ENCODE measurements at places on chromosomes 16 and 17.

GRCh38 chr17:68197091-68197996, 50.5 kb upstream of the AMZ2 start:
- DNase-seq: no peak

DNA sequence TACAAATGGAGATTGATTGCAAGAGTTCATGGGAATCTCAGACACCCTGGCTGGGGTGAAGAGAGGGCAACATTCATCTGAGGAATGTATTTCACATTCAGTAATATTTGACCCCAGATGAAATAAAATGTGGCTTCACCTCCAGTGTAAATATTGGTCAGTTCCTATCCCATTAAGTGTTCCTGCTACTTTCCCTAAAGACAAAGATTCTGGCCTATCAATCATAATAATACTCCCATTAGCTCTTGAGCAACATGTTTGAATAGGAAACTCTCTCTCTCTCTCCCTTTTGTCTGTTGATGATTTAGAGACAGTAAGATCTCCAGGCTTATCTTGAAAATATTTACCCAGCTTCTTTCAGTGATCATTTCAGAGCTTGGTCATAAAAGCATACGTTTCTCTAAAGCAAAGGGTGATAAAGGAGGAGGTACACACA, 70.1 kb downstream of the KCNJ2 start:
- peak; percentile 71 for DNase-seq

DNA sequence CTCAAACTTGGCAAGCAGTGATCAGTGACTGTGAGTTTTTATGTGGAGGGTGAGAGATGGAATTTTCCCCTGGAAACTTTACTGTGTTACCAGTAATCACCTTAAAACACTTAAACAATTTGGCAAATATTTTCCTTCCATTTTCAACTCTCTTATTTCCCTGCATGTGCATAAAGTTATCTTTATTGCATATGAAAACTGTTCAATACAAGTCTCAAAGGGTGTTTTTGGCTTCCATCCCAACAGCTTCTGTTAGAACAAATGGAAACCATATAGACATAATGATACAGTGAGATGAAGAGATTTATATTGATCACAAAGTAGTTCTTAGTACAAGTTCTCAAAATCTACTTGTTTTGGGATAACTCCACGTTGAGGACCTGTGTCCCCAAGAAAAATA, 36.4 kb upstream of the TANGO6 start:
- no peak for DNase-seq

DNA sequence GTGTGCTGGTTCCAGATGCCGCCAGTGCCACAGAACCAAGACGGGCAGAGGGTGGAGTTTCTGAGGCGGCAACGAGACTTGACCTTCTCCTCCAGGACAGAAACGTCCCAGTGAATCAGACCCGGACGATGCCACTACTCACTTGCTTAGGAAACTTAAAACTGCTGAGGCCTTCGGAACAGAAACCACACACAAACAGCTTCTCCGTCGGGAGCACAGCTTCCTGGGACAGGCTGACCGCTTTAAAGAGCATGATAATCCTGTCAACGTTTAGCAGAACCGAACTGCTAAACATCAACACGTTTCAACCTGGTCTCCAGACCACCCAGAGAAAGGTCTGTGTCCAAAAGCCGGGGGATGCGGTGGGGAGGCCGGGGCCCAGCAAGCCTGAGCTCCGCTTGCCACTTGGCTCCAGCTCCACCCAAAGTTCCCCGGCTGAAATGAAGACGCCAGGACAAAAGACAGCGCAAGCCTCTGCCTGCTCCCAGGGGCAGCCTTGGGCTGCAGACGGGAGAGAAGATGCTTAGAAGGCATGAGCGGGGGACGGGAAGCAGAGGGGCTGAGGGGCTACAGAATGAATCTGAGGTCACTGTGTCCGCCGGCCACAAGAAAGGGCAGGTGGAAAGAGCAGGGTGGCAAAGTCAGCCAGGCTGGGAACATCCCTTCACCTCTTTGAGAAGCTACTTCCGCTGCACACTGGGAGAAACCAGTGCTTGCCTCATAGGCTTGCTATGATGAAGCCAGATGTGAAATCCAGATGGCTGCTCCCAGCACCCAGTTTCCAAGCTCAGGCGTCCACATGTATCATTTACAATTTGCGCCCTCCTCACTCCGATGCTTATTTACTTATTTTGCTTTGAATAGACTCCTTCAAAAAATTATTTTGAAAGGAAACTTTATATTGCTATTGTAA, 69.0 kb downstream of the MRM3 start:
- no peak for DNase-seq

DNA sequence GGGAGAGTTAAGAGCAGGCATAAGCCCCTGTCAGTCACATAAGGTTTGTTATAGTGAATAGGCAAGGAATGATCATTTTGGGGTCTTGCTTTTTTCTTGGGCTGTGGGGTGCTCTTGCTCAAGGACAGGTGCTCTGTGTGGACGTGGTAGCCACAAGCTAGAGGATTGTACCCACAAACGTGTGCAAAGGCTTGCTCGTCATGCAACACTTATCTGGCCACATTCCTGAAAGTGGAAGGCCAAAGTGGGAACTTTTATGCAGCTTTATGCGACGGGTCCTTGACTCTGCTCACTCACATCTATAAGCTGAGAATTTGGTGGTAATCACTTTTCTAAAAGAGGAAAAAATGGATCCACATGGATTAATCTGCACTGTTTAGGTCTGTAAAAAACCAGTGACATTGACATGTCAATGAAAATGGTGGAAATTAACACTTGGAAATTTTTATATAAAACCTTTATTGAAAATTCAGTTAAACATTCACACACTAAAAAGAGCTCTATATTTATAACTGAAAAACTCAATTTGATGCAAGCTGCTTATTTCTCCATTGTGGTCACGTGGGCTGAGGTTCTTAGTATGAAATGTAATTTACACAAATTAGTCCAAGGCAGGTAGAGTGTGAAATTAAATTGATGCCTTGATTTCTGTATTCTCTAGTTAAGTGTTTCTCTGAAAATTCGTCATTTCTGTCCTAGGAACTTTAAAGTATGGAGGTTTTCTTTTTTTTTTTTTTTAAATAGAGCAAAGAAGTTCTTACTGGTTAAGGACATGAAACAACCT, 162.3 kb downstream of the MSI2 start:
- DNase-seq: no peak

- DNase-seq: no peak
These were observed 147.1 kb downstream of the TANC2 start for GRCh38 chr17:63113167-63113566.

GRCh38 chr17:29549177-29549923, 17.5 kb downstream of the ABHD15 start:
- DNase-seq: no peak

- DNase-seq: no peak
These were observed 177.0 kb upstream of the C16orf82 start for GRCh38 chr16:26889740-26890139.

DNA sequence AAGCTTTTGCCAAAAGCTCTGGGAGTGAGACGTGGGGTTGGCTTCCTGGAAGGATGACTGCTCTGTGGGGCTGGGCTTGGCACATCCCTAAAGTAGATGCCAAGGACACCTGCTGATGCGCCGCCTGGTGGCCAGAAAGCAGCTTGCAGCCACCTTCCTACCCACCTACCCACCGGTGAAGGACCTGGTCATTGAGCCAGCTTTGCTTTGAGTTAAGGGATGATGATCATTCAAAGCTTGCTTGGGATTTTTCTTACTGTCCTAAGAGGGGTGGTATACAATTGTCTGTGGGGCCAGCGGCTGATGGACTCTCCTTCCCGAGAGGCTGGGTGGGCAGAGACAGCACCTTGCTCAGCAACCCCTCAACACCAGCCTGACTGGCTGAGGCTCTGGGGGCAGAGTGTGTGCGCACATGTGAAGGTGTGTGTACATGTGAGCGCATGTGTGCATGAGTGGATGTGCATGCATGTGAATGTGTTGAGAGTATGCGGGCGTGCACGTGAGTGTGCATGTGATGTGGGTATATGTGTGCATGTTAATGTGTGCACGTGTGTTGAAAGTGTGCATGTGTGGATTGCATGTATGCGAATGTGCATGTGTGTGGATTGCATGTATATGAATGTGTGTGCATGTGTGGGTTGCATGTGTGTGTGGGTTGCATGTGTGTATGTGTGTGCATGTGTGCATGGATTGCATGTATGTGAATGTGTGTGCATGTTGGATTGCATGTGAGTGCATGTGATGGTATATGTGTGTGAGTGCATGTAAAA, 18.6 kb downstream of the C1QTNF1 start:
- no peak for DNase-seq

DNA sequence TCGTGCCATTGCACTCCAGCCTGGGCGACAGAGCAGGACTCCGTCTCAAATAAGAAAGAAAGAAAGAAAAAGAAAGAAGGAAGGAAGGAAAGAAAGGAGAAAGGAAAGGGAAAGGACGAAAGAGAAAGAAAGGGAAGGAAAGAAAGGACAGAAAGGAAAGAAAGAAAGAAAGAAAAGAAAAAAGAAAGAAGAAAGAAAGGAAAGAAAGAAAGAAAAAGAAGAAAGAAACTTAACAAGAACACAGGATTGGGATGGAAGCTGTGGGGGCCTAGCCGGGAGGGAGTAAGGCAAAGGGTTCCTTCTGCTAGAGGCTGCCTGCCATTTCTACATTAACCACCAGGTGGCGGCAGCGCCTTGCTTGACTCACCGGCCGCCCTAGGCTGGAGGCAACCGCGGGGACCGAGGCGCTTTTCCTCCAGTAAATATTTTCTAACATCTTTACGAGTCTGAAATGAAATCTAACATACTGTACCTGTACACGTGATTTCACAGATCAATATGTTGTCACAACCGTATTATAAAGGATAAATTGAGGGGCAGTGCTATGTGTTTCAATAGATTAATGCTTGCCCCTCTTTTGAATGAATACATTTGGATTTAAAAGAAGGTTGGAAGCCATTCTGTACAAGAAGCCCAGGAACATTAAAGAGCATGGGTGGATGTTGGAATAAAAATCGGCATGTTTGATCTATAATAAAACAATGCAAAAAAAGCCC, 6.1 kb downstream of the GJD3 start:
- DNase-seq: peak; percentile 64

DNA sequence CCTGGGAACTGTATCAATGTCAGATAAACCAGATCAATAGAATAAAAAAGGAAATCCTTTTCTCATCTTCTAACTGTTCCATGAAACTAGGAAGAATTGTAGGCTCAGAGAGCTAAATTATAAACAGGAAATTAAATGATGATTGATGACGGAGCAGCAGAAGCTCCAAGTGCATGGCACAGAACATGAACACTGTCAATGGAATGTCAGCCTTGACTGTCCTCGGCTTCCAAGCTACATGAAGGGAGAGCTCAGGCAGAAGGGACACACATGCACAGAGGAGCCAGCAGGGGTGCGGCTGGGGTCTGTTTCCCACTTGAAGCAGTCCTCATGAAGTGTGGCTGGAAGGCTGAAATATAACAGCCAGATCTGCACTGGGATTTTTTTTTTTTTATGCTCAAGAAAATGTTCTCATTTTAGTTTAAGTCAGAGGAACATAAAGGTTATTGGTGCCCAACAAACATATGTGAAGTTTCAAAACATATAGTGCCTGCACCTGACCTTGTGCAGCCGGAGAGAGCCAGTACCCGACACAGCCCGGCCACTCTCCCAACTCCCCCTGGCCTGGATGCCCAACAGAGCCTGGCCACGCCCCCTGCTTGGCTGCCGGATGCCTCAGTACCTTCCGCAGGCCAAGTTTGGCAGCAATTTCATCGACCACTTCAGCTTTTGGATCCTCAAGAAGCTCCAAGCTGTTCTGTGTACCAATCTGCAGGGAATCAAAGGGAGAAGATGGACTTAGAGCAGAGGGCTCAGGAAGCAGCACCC, 37.0 kb downstream of the NPLOC4 start:
- DNase-seq: no peak
